ENCODE measurements at places on chromosomes 3 and 15.

GRCh38 chr15:90022905-90023700 lies 22.0 kb downstream of the ZNF710 start:
- DNase-seq: no peak

DNA sequence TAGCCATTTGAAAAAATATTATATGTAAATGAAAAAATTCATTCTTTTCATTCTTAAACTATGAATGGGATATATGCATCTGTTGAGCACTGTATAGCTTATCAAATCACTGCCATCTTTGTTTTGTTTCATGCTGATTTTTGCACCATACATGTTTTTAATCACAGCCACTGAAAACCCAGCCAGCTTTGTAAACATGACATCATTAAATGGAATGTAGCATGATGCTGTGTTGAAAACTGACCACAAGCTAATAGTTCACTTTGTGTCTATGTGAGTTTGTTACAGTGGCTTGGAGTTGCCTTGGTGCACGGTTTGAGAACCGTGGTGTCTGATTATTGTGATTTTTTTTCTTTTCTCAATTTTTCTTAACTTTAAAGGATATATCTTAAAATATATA lies 75.7 kb downstream of the GMPS start:
- peak; percentile 81 for DNase-seq

GRCh38 chr3:184335661-184336546 lies 1.5 kb upstream of the FAM131A start:
- peak; percentile 93 for DNase-seq

DNA sequence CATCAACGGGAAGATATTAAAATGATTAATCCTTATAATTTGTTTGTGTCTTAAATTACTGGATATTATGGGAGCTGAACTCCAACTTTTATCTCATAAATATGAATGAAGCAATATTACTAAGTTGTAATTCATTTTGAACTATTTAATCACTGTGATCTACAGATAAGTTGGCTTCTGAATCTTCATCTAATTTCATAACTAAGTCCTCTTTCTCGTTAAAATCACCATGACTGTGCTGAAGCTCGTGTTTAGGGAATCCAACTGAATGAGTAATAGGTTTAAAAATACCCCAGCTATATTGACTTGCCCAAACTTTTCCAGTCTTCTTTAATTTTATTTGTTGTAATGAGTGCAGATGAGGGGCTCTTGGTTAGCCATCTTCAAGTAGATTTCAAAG lies 14.1 kb downstream of the MDFIC2 start:
- no peak for DNase-seq

- DNase-seq: peak; percentile 72
These were observed 150.0 kb downstream of the NFKBIZ start for GRCh38 chr3:101999177-101999779.

- peak; percentile 55 for DNase-seq
These were observed 22.0 kb downstream of the COL6A6 start for GRCh38 chr3:130539005-130539404.

DNA sequence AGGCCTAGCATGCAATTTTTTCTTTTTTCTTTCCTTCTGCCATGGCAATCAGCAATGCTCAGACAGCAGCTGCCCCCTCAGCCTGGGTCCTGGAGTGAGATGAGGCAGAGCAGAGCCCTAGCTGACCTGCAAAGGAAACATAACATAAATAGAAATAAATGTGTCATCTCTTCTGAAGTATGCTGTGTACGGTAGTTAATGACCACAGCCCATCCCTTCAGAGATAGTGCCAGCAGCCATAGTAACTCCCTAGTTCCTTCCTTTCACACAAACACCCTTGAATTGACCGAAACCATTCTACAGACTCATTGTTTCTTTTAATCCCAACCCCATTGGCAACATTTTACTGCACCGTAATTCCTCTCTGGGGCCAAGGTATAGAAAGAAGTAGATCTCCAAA lies 8.4 kb upstream of the CD47 start:
- no peak for DNase-seq

DNA sequence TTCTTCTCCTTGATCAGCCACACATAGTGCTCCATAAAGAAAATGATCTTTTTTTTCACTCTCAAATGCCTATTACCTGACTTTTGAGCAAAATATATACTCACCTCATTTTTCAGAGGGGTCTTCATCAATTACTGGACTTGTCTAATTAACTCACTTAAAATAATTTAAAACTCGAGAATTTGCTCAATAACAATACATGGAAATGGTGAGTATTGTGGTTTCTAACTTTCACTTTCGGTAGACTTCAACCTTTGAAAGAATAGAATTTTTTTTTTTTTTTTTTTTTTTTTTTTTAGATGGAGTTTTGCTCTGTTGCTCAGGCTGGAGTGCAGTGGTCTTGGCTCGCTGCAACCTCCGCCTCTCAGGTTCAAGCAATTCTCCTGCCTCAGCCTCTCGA lies 17.7 kb upstream of the EPHB1 start:
- no peak for DNase-seq
